ENCODE measurements at places on chromosomes 16 and 17.

GRCh38 chr17:45042346-45043120 lies 8.9 kb downstream of the DCAKD start:
- no peak for DNase-seq

- no peak for DNase-seq
Measured at GRCh38 chr17:41618341-41619035, 5.9 kb downstream of the KRT17 start.

DNA sequence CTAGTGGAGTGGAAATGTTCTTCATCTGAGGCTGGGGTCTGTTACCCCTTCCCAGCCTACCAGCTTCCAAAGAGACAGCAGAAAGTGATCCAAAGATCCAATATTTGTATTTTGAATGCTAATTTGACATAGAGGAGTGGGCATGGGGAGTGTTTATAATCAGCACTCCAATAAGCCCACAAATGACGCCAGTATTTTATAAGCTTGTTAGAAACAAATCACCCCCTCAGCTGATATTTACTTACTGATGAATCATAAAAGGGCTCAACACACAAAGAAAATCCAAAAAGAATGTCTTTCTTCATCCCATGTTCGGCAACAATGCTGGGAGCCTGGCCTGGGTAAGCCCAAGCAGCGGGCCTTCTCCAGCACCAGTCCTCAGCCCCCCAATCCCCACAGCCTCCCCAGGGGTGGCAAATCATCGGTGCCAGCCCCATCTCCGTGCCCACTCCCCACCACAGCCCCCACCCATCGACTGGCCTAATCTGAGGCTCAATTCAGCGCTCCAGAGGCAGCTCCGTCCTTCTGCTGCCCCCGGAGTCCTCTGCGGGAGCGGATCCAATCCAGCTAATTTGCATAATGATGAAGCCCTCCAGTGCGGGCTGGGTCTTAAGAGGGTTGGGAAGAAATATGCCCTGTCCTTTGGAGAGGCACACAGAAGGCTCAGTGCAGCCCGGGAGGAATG lies 169.5 kb downstream of the C16orf78 start:
- DNase-seq = no peak

GRCh38 chr16:81823111-81823510 lies 44.0 kb downstream of the PLCG2 start:
- peak; percentile 7 for DNase-seq

DNA sequence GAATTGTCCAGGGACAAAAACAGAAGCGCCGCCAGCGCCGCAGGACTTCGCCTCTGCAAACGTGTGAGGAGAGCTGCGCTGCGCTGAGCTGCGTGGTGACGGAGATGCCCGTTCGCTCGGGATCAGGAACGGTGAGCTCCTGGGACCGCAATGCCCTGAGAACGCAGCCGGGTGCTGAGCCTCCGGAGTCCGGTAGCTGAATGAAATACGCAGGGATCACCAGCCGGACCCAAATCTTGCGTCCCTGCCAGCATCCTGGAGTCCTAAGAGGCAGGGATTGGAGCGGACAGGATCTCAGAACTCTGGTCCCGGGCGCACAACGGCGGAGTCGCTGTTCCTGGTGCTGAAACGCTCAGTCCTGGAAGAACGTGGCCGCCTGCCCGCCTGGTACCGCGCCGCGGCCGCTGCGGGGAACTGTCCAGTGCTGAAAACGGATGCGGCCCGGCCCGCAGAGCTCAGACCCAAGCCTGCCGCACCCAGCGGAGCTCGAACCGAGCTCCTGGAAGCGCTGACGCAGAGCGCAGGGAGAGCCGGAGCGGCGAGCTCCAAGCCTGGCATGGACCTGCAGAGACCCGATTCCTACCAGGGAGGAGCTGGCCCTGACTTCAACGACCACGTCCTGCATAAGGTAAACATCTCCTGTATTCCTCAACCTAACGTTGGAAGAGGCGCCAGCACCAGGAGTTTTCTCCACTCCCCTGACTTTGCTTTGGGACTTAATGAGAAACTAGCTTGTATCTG lies 41.5 kb downstream of the CD300LF start:
- no peak for DNase-seq

DNA sequence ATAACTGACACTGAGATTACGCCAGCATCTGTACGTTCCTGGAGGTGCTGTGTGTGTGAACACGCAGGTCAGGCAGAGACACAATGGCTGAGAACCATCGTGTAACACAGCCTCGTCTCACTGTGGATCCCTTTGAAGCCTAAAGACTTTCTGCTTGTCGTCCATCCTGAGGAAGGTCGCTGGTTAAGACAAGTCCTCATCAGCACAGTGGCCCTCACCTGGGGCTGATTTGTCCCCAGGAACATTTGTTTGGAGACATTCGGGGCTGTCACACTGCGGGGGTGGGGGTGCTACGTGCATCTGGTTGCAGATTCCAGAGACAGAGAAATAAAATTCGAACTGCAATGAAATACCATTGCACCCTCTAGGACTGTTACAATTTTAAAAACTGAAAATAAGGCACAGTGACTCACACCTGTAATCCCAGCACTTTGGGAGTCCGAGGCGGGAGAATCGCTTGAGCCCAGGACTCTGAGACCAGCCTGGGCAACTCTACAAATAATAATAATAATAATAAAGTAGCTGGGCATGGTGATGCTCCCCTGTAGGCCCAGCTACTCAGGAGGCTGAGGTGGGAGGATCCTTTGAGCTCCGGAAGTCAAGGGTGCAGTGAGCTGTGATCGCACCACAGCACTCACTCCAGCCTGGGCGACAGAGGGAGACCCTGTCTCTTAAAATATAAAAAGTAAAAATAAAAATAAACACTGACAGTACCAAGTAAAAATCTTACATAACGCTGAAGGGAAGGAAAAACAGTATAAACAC lies 112.0 kb upstream of the METRNL start:
- DNase-seq = no peak
